ENCODE measurements at places on chromosomes 6 and 20.

- no peak for DNase-seq
Measured at GRCh38 chr20:57310821-57311514, 18.6 kb upstream of the SPO11 start.

GRCh38 chr20:48262955-48263354 is 477.7 kb upstream of the SULF2 start:
- DNase-seq, result no peak

- no peak for DNase-seq
Measured at GRCh38 chr6:49430187-49430586, 32.9 kb downstream of the MMUT start.

DNA sequence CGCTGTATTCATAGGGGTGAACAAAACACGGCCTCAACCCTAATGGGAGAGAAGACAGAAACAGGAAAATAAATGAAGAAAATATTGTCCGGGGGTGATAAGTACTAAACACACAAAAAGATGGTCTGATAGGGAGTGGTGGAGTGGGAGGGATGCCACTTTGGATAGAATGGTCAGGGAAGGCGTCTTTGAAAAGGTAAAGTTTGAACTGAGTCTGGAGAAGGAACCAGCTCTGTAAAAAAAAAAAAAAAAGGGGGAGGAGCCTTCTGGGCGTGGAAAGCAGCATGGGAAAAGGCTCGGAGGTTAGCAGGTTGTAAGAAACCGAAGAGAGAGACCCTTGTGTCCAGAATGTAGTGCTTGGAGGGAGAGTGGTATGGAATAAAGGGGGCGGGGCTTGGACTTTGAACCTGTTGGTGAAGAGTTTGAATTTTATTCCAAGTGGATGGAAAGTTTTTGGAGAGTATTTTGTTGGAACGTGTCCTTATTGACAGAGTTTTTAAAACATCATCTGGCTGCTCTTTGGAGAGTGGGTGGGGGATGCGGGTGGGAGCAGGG is 1.8 kb downstream of the CHMP4B start:
- no peak for DNase-seq

- DNase-seq, result no peak
Measured at GRCh38 chr6:105611606-105612005, 208.7 kb upstream of the PREP start.

- DNase-seq, result no peak
Measured at GRCh38 chr6:40020166-40020565, 85.9 kb upstream of the MOCS1 start.

GRCh38 chr20:48779435-48779834 is 48.4 kb downstream of the PREX1 start:
- DNase-seq, result no peak

GRCh38 chr6:593139-593906 is 63.6 kb downstream of the HUS1B start:
- peak; percentile 54 for DNase-seq

DNA sequence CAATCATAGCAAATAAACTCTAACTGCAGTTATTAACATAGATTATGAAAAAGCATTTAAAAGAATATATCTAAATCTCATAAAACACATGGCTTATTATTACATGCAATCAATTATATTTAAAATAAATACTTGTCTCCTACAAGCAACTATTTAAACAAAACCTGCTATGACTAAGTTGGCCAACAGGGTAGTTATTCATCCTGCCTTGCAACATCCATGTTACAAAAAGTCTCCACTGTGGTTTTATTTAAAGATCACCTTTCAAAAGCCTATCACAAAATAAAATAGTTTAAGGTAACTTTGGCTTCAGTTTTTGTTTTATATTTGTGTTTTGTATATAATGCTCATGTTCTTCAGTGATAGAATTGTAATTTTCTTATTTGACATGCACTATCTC is 1127.0 kb upstream of the MAP3K7 start:
- DNase-seq, result no peak

DNA sequence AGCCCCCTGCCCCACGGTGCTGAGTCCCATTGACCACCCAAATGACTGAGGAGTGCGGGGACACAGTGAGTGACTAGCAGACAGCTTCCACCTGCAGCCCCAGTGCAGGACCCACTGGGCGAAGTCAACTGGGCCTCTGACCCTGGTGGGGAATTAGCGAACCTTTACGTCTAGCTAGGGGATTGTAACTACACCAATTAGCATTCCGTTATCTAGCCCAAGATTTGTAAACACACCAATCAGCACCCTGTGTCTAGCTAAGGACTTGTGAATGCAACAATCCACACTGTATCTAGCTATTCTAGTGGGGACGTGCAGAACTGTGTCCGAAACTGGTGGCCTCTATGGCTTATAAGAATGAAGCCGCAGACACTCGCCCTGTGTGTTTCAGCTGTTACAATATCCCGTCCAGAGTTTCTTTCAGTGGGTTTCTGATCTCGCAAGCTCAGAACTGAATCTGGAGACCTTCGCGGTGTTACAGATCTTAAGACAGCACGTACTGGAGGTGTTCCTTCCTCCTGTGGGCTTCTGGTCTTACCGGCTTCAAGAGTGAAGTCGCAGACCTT is 21.1 kb upstream of the GMPR start:
- DNase-seq, result no peak

- DNase-seq, result no peak
Measured at GRCh38 chr6:149458196-149458595, 26.6 kb downstream of the ZC3H12D start.

DNA sequence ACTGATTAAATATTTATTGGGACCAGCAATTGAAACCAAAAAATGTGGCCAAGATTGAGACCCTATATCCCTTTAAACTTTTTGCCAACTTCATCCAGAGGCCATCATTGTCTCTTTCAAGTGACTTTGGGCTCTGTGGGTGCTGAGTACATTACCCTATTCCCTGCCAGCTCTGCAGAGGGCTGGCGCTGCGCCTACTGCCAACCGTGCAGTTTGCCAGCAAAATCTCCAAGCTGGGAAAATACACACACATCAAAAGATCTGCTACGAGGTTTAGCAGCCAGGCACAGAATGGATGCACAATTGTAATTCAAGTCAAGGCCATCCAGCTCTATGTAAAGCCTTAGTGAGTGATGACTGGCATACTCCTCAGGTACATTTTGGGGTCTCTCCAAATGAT is 125.0 kb downstream of the CBLN4 start:
- DNase-seq, result no peak

GRCh38 chr20:63711085-63711645 is 3.3 kb downstream of the ZGPAT start:
- DNase-seq, result no peak

DNA sequence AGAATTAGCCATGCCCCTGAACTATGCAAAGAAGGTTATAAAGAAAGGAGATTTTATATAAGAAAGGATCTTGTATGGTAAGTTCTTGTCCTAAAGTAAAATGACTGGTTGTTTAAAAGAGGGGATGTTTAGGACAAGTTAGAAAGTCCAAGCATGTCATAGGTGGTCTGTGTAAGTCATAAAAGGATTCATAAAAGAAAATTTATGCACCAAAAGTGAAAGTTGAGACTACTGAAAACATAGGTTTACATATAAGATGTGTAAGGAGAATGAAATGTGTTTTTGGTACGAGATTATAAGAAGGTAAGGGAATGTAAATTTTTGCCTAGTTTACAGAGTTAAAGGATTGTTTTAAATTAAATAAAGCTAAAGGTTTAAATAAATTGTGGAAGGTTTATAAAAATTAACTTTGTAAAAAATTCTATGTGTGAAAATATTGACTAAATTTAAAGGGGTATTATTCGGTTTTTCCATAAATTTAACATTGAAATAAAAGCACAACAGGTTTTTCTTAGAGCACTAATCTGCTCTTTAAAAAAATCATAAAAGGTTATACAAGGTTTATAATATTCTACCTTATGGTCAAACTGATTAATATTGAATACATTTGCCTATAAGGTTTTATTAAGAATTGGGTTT is 93.6 kb upstream of the UST start:
- DNase-seq, result no peak

DNA sequence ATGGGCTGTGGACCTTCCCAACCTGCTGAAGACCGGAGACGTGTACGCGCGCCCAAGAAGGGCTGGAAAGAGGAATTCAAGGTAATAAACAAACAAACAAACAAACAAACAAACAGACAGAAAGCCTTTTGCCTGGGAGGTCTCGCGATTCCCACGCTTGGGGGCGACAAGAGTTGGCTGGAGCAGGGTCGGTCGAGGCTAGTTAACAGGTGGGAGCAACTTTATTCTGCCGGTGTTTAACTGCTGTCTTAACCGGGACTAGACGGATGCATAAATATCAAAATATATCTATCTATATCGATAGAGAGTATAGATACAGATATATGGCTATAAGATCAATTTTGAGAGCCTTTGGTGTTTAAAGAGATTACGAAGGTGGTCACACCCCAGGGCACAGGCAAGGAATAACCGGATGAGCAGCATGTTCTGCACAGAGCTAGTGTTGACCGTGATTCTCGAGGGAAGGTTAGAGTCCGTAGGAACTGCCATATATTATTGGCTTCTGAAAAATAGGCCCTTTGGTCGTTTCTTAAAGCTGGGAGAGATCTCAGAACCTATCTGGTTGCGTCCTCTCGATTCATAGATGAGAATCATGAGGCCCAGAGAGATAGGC is 514 bp downstream of the STMND1 start:
- DNase-seq, result no peak

GRCh38 chr20:7232796-7233195 is 465.3 kb downstream of the BMP2 start:
- no peak for DNase-seq

DNA sequence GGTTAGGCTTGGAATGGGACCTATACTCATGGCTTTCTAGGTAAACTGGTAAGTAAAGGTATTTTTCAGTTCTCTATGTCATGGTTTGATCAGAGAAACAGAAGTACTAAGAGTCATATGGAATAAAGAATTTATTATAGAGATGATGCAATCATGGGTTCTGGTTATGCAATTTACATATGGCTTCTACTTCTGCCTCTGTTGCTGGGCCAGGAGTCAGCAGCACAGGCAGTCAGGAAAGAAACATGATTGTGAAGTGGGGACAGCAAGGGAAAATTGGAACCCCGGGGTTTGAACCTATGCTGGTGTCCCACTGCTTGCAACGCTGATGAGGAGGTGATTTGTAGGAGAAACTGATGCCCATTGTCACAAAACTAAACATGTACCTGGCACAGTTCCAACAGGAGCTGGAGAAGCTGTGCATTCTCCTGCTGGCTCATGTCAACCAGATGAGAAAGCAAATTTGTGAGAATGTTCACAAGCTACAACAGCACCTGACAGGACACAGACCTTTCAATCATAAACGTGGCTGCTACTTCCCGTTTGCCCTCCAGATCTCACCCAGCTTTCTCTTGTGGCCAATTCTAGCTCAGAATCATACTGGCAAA is 887.1 kb downstream of the TFAP2A start:
- DNase-seq, result no peak

- no peak for DNase-seq
Measured at GRCh38 chr6:143238306-143238705, 177.6 kb downstream of the AIG1 start.

DNA sequence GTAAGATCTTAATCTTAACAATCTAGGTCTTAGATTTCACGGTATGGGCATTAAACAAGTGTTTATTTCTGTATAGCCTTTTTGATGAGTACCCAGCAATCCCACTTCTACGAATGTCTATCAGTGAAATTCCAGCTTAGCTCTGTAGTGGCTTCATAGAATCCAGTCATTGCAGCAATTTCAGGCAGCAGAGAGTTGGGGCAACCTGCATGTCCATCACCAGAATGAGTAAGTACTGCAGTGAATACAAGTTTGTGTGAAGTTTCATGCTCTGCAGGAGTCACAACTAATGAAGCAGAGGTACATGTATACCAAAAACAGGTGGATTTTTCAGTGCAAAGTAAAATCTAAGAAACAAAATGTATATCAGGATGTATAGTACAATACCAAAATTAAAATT is 151.7 kb downstream of the OR2B2 start:
- DNase-seq, result no peak

DNA sequence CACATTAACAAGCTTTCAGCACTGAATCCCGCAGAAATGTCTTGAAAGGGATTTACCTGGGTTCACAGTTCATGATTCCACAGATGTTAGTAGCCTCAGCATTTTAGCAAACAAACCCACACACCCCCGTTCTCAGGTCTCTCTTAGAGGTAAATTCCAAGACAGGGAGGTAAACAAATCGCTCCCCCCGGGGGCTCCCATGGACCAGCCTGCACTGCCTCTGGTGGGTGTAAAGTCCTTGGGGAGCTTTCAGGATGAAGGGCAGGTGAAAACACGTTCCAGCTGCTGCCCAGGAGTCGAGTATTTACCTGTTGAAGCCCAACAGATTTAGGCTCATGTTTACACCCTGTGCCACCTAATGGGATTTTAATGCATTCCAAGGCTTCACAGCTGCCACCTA is 187.0 kb upstream of the FOXQ1 start:
- DNase-seq, result no peak

DNA sequence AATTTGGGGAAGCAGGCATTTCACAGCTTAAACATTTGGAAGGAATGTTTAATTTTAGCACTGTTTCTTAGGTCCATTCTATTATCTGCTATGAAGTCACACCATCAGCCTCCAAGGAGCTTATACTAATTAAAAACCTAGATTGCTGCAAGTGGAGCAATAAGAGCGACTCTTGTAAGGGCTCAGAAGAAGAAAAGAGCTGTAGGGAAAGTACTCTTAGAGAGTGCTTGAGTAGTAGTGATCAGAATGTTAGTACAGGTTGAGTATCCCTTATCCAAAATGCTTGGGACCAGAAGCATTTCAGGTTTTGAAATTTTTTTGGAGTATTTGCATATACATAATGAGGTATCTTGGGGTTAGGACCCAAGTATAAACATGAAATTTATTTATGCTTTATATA is 285.3 kb downstream of the UBE3D start:
- DNase-seq, result no peak

DNA sequence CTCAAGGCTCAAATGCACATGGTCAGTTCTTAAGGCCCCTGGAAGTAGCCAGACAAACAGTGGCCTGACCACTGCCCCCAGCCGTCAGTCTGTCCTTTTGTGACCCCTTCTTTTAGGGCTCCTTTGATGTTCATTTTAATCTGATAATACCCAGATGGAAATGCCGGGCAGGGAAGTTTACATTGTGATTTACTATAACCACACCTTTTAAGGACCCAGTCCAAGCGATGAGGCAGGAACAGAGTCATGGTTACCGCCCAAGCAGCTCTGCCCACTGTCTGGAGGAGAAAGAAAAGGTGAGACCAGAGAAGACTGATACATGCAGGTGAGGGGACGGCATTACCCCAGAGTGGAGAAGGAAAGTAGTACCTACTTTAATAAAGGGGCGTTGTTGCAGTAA is 110.6 kb downstream of the PLEKHG1 start:
- DNase-seq, result no peak

- DNase-seq, result no peak
Measured at GRCh38 chr20:34578025-34578424, 19.5 kb downstream of the MAP1LC3A start.

DNA sequence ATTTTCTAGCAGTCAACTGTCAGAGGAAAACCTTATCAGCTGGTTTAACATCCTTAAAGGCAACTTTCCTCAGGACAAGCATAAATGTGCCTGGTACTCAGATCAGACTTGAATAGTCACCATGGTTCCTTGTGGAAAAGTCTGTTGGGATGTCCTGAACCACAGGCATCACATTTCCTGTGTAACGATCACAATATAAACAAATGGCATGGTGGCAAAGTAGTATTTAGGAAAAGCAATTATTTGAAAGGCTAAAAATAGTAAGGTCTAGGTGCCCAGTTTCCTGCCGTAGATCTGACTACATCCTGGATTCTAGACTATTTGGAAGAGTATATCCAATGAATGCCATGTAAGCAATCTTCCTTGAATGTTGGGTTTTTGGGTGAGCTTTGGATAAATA is 271.9 kb upstream of the AGPAT4 start:
- DNase-seq, result no peak
